Aorta (tissue), 5 donors: ENCODE measurements at places on chromosomes 2 and 18. TPM values are rescaled to one million over a fixed set of nuclear protein-coding genes. Genes with fewer than 3 reads are reported as not detected.

DNA sequence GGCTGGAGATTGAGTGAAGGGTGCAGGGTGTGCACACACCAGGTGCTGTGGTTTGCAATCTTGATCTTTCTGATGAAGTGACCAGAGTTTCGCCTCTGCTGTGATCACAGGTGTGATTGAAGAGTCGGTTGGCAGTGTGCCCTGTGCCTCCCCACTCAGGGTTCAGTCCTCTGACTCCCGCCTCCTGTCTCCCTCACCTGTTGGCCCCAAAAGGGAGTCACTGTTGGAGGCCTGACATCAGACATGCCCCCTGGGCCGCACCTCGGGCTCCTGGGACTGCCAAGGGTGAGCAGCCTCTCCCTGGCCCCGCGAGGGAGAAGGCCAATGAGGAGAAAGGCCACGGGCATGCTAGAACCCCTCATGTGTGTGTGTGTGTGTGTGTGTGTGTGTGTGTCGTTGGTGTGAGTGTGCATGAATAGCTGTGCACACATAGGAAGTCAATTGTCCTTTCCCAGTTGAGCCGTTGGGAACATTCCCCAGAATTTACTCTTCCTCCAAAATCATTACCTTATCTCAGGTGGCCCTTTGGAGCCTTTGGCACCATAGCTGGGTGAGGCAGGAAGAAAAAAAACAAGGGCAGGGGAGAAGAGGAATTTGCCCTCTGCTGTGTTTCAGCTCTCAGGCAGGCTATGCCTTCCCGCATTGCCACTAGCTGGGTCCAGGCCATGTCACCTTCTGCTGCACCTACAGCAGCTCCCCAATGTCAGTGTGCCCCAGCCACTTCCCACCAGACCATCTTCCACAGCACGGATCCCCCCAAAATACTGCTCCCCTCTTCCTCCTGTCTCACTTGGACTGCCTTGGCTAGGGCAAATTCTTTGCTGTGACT lies 78.1 kb upstream of the LAPTM4A start:
- peak; percentile 69 for DNase-seq

DNA sequence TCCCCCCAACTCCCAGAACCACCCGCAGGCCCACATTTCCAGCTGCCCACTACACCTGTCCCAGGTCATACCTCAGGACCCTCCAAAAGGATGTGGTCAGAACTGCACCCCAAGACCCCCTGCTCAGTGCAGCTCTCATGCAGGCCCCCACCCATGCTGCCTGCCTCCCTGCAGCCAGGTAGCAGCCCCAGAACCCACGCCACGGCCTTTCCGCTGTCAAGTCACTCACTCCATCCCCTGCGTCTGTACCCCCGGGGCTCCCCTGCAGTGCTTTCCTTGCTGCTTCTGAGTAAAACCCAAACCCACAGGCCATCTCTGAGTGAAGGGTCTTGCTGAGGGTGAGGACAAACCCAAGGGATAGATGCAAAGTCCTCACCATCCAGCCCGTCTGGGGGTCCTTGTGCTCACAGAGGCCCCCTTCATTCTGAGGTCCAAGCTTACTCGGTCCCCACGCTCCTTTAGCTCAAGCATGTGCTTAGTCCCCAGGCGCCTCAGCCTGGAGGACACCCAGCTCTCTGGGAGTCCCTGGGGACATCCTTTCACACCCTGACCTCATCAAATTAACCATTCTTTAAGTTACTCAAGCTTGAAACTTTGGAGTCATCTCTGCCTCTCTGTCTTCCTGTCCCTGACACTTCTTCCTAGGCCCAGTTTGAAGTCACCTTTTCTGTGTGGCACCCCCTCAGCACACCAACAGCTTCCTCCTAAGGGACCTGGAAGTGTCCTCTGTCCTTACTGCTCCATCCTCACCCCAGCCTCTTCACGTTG lies 130.1 kb downstream of the SMAD7 start:
- DNase-seq = peak; percentile 67

- DNase-seq = no peak
Measured at GRCh38 chr18:23245461-23245860, 110.2 kb downstream of the CABLES1 start.

DNA sequence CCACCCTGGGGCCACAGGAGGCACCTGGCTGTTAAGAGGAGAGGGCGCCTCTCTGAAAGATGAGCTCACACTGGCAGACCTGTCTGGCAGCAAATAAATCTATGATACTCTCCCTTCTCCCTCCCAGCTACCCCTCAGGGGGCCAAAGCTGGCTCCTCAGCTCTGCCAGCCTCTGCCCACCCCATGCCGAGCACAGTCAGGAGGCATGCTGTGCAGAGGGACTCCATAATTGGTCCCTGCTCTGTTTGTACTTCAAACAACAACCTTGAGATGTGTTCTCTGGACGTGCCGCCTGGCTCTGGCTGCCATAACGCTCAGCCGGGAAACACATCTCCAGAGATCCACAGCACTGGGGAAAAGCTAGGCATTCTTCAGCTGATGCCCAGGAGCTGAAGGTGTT lies 126.7 kb downstream of the GALNT14 start:
- DNase-seq = no peak

DNA sequence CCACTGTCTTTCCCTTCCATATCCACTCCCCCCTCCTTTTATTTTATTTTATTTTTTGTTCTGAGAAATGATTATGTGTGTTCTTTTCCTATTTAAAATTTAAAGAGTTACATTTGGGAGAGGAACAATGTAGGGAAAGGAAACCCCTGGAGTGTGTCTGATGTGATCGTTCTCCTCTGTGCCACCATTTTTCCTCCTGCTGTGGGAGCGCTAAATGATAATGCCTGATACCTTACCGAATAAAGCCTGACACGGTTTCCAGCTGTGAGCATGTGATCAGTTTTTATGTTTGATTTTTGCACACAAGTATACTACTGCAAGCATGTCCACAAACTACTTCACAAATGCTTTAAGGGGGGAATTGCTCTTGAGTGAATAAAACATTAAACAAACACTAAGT lies 317.8 kb upstream of the FANCL start:
- no peak for DNase-seq

DNA sequence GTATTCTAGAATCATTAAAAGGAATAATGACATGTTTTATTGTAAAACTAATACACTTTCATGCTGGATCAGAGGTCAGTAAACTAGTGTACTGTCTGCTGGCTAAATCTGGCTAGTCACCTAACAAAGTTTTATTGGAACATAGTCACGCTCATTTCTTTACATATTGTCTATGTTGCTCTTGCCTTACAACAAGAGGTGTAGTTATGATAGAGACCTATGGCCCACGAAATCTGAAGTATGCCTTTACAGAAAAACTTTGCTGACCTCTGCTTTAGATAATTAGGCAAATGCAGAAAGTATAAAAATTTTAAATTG lies 29.9 kb upstream of the SCYGR2 start:
- DNase-seq = no peak

DNA sequence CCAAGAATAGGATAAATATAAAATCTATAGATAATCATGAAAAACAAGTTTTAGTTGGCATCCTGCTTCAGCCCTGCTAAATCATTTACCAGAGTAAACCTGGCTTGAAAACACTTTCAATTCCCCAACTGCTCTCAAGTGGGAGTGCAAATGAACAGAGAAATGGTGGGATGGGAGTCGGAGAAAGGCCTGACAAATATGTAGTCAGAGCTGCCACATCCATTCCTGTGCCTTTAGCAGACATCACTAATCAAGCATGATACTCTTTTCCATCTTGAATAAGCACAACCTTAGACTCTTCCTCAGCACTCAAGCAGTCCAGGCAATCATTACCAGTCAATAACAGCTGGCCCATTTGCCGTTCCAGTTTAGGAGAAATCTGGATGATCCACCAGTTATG lies 101.3 kb downstream of the ANKRD44 start:
- no peak for DNase-seq

GRCh38 chr18:74933930-74934329 lies 275.0 kb downstream of the PTGR3 start:
- DNase-seq = no peak

DNA sequence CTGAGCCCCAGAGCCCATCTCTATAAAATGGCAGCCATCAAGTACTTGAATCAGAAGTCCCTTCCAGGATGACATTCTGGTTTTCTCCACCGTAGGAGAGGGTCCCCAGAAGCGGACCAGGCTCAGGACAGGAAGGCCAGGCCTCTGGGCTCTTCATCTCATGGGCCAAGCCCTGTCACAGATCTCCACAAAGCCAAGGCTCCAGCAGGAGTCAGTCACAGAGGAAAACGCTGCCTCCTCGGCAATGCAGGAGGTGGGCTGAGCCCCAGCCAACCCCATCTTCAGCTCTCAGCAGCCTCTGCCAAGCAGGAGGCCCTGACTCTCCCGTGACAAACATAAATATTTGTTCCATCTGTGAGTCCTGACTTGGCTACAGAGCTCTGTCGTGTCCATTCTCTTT lies 39.4 kb upstream of the GPAT2 start:
- no peak for DNase-seq

DNA sequence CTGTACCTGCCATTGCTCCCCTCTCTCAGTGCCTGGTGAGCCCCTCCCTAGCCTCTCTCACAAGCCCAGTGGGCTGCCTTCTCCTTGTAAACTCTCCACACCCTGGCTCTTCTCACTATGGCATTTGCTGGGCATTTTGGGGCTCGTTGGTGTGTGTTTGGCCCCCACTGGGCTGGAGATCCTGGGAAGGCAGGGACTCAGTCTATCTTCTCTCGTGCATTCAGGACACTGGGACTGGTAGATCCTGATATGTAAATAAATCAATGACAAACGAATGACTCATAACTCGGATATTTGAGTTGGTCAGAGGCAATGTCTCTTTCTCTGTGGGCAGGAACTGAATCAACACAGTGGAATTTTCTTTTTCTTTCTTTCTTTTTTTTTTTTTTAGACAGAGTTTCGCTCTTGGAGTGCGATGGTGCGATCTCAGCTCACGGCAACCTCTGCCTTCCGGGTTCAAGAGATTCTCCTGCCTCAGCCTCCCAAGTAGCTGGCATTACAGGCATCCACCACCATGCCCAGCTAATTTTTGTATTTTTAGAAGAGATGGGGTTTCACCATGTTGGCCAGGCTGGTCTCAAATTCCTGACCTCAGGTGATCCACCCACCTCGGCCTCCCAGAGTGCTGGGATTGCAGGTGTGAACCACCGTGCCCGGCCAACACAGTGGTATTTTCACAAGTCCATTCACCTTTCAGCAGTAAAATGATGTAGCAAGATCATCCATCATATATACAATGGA lies 144.6 kb upstream of the SPRED2 start:
- DNase-seq = no peak

DNA sequence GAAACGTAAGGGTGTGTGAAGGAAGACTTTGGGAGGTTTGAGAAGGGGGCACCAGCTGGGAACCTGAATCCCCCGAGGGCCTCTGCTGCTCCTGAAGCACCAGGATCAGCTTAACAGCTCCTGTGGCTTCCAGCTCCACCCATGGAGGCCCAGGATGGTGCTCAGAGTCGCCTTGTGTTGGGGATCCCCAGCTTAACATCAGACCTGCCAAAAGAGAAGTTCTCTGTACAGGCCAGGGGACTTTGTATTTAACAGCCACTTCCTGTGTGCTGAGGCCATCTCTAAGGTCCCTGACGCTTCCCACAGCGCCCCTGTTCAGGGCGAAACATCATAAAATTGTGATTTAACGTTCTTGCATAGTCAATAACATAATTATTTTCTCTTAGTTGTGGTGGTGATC lies 77.5 kb downstream of the NCK2 start:
- DNase-seq = no peak

- no peak for DNase-seq
Measured at GRCh38 chr2:119371111-119371510, 4.3 kb downstream of the DBI start.

GRCh38 chr2:191748528-191749180 lies 70.7 kb downstream of the NABP1 start:
- DNase-seq = no peak

GRCh38 chr2:31932589-31932988 lies 78.2 kb downstream of the MEMO1 start:
- no peak for DNase-seq

DNA sequence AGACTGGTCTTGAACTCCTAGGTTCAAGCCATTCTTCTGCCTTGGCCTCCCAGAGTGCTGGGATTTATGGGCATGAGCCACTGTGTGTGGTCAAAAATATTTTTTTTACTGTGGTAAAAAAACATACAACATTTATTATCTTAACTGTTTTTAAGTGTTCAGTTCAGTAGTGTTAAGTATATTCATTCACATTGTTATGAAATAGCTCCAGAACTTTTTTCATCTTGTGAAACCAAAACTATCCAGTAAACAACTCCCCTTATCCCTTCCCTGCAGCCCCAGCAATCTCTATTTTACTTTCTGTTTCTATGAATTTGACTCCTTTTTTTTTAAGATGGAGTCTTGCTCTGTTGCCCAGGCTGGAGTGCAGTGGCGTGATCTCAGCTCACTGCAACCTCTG lies 9.3 kb downstream of the RMC1 start:
- DNase-seq = no peak

DNA sequence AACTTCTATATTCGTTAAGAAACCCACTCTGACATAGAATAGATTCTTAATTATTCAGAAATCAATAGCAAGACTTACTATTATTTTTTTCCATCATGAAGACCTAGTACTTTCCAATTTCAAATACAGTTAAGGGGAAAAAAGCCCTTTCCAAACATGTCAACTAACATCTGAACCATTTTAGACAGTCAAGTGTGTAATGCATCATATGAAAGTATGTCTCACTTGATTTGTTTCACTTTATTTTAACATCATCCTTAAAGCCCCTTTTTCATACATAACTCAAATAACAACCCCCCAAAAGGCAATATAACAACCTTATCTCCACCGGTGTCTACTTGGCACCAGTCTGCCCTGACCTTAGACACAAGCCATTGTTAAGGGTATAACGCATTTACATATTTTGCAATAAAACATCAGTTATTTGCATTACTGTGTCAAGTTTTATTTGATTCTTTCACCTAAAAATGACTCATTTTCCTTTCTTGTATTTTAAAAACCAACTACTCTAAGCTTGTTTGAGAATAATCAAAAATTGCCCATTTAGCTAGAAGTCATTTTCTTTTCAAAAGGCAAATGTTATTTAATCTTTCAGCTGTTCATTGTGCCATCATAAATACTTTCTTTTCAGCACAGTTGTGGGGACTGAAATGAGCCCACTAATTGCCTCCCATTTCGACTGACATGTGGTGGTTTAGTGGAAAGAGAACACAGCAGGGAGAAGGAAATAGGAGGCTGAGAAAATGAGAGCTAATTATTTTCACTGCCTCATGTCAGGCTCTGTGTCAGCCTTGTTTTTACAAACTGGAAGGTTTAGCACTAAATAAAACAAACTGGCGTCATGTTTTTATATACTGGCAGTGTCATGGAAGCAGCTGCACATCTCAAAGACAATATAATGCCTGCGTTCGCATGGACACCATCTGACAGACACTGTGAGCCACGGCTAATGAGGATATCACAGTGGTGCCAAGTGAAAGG lies 104.7 kb upstream of the CDCA7 start:
- DNase-seq = no peak

GRCh38 chr18:7102131-7102530 lies 15.5 kb downstream of the LAMA1 start:
- DNase-seq = no peak

The SLC5A7 gene
- total RNA-seq = 0.19 TPM

The ZNF804A gene
- total RNA-seq = 0.23 TPM

The RGPD3 gene
- total RNA-seq = not detected

The AQP12A gene
- not detected for total RNA-seq

The SLC11A1 gene
- 56.1 TPM for total RNA-seq

The OTX1 gene
- total RNA-seq = not detected

The GLS gene
- 344 TPM for total RNA-seq

The RAD51AP2 gene
- not detected for total RNA-seq
